WTC11 (cell line): ENCODE measurements at places on chromosomes 1 and 21.

DNA sequence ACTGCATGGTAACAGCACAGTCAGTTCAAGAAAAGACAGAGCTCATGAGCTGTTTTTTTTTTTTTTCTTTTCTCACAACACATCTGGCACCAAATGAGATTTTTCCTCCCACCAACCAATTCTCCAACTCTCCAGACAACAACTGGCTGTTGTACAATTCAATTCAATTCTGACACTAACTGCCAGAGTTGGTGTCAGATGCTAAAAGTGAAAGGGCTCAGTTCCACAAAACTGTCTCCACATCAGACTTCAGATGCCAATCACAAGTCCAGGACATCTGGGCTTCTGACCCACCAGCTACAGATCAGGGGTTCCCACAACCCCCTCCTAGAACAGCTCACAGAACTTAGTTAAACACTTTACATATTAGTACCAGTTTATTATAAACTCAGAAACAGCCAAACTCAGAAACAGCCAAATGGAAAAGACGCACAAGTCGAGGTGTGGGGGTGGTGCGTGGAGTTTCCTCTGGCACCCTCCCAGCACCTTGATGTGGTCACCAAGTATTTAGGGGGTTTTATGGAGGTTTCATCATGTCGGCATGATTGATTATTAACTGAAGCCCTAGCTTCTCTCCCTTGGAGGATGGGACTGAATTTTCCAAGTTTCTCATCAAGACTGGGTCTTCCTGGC lies 39.2 kb upstream of the LRRC8D start:
- no peak for DNase-seq

DNA sequence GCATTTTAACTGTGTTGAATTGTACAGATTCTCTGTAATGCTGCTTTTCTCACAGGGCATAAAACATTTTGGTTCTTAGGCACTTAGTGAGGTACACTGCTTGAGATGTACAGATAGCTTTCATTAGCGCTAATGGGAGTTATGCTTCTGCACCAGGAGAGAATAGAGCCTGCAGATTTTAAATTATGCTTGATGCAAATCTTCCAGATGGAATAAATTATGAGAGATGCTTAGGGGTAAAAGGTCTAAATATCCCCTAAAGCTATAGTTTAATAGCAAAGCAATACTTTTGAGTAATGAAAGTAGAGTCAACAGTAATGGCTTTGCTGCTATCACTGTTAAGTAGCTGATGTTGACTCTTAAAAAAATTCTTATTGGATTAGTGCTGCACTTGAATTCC lies 248.9 kb downstream of the S1PR1 start:
- DNase-seq, result no peak

GRCh38 chr1:64895500-64895899 lies 70.8 kb downstream of the JAK1 start:
- no peak for DNase-seq

DNA sequence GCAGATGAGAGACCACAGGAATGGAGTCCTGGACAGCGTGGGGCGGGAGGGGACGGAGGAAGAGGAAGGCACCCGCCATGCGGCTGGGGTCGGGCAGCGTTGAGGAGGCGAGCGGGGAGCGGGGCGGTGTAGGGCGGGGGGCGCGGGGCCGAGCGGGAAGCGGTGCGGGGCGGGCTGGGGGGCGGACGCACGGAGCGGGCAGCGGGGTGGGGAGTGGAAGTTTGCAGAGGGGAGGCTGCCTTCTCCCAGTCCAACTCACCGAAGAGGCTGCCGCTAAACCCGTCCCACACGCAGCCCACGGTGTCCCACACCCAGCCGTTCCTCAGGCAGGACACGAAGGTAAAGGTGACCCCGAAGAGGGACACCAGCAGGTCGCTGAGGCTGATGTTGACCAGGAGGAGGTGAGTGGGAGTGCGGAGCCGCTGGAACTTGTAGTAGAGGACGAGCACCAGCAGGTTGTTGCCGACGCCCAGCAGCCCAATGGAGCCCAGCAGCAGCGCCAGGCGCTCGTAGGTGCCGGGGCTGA lies 483 bp downstream of the CHML start:
- DNase-seq, result peak; percentile 40

DNA sequence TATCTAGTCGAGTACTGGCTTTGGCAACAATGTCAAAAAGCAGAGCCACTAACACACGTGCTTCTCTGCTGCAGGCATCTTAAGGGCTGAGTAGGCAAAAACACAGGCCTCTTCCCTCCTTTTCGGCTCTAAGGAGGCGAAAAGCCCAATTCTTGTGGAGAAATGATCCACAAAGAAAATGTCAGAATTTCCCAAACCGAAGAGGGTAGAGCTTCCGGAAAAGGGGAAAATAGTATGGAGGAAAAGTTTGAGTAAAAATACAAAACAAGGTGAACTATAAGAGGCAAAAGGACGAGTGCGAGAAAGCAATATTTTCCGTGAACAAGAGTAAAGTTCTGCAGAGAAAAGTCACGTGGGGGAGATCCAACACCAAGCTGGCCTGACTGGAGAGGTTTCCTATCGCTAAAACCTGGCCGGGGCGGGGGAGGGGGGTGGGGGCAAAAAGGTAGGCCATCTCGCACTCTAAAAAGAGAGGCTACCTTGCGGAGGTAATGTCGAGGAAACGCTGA lies 551 bp downstream of the ZRANB2 start:
- no peak for DNase-seq

DNA sequence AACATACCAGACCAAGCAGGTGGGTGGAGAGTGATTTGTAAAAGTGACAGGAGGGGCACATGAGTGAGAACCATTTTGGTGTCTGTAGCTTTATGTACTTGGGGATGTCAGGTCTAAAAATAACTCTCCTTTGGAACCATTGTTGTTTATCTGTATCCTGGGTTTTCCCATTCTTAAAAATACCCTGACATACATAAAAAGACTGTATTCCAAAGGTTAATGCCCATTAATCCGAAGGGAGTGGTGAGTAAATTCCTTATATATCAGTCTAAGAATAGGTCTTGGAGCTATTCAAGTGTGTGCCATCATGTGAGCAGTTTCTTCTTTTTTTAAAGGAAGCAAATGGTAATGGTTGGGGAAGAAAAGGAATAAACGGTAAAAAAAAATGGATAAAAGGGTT lies 117.5 kb downstream of the TGFB2 start:
- DNase-seq, result no peak

GRCh38 chr1:41495210-41495948 lies 10.9 kb upstream of the EDN2 start:
- peak; percentile 63 for DNase-seq

- DNase-seq, result no peak
These were observed 26.1 kb downstream of the RGS21 start for GRCh38 chr1:192342842-192343241.

GRCh38 chr1:58220836-58221472 lies 325.6 kb downstream of the OMA1 start:
- no peak for DNase-seq

DNA sequence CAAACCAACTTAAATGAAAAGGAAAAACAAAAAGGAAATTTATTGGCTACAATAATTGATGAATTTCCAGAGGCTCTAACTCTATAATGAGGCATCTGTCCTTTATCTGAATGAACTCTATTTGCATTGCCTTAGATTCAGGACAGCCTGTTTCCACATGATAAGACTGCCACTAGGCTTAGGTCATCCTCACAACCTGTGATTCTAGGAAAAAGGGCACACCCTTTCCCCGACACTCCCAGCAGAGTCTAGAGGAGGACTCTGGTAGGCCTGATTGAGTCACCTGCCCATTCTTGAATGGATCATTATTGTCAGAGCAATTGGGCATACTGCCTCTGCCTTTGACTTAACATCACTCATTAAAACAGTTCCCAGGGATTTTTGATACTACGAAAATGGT lies 262.8 kb downstream of the TPR start:
- no peak for DNase-seq

DNA sequence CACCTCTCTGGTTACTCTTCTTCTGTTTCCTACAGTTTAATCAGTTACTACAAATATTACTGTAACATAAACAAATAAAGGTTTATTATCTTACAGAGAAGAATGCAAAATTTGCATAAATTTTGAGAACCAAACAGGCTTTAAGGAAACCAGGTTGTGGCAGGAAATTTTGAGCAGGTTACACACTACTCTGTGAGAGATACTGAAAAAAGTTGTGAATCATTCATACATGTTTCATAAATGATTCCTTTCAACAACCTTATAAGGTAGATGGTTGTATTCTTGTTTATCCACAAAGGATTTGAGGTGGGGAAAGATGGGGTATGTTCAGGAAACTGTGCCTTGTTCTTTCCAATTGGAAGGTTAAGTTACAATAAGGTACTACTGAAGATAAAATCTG lies 58.6 kb downstream of the MAST2 start:
- DNase-seq, result no peak
